ENCODE measurements at places on chromosomes 12 and 14.

GRCh38 chr14:103707329-103708263 lies 7.7 kb downstream of the XRCC3 start:
- no peak for DNase-seq

DNA sequence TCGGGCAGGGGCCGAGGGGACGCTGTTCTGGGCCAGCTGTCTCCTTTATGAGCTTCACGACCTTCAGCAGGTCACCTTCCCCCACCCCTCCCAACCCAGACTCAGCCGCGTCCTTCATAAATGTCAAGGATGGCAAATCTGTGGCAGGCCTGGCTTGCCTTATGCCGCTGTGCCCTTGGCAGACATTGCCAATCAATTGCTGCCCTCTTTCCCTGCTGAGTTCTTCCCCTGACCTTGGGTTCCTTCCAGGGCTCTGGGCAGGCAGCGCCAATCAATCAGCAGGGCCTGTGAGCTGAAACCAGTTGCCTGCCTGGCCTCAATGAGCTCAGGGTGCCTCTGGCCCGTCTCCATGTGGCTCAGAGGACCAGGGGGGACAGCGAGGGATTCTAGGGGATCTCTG lies 7.7 kb downstream of the FAM222A start:
- no peak for DNase-seq

GRCh38 chr12:42315108-42315507 lies 10.8 kb downstream of the ZCRB1 start:
- no peak for DNase-seq

DNA sequence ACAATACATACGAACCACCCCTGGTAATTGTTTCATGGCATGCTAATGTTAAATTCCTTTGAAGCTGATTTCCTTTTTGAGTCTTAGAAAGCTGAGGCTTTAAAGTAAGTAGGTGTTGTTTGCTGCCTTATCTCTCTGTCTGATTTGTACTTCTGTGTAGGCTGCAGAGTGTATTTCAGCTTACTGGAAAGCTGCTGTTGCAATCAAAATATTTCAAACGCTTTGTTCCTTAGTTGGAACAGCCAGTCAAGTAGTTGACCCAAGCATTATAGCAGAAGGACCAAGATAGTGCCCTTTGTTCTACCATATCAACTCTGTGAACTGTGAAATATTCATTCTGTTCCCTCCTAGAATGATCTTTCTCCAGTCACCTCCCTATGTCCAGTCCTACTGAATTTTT lies 3.1 kb downstream of the PKP2 start:
- no peak for DNase-seq

GRCh38 chr12:64655141-64655540 lies 44.8 kb downstream of the RASSF3 start:
- no peak for DNase-seq

GRCh38 chr12:122023339-122024131 lies 1.9 kb downstream of the BCL7A start:
- DNase-seq = no peak

- DNase-seq = no peak
Measured at GRCh38 chr14:30553311-30553989, 5.5 kb upstream of the G2E3 start.

DNA sequence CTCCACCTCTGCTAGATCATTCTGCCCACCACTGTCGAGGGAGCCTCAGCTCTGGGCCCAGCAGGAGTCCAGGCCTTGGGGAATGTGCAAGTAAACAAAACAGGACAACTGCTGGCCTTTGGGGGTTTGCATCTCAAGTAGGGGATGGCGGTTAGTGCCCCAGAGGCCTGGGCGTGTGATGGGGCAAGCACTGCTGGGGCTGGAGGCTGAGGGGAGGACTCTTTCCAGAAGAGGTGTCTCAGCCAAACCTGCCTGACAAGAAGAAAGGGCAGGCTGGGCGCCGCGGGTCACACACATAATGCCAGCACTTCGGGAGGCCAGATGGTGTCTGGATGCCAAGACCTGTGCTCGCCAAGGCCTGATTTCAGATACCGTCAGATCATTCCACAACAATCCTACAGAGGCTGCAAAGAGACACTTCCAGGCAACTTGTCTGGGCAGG lies 8.6 kb upstream of the ALDH2 start:
- DNase-seq = no peak

DNA sequence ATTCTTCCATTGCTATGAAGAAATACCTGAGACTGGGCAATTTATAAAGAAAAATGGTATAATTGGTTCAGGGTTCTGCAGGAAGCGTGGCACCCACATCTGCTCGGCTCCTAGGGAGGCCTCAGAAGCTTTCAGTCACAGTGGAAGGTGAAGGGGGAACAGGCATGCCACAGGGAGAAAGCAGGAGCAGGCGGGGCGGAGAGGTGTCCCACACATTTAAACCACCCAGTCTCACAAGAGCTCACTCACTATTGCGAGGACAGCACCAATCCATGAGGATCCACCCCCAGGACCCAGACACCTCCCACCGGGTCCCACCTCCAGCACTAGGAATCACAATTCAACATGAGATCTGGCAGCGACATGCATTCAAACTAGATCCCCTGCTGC lies 56.0 kb upstream of the C14orf180 start:
- no peak for DNase-seq

DNA sequence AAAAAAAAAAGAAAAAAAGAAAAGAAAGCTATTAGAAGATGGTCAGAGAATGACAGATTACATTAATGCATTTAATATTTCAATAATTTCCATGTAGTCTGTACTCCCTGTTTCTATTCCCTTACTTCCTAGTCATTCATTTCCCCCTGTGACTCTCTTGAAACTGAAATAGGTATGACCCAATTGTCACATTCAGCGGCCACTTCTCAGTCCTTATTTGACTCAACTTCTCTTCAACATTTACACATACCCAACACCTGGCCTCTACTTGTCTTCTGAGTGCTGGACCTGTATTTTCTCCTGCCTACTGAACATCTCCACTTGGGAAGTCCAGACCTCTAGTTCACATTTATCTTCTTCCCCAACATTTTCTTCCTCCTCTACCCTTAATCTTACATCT lies 7.2 kb downstream of the EEA1 start:
- DNase-seq = no peak

GRCh38 chr12:10341892-10342509 lies 34.3 kb downstream of the KLRD1 start:
- no peak for DNase-seq

- no peak for DNase-seq
Measured at GRCh38 chr12:19988459-19988873, 379.9 kb upstream of the PDE3A start.

GRCh38 chr14:91316761-91317160 lies 72.3 kb upstream of the GPR68 start:
- no peak for DNase-seq

- no peak for DNase-seq
Measured at GRCh38 chr12:1846421-1847405, 26.3 kb downstream of the LRTM2 start.

DNA sequence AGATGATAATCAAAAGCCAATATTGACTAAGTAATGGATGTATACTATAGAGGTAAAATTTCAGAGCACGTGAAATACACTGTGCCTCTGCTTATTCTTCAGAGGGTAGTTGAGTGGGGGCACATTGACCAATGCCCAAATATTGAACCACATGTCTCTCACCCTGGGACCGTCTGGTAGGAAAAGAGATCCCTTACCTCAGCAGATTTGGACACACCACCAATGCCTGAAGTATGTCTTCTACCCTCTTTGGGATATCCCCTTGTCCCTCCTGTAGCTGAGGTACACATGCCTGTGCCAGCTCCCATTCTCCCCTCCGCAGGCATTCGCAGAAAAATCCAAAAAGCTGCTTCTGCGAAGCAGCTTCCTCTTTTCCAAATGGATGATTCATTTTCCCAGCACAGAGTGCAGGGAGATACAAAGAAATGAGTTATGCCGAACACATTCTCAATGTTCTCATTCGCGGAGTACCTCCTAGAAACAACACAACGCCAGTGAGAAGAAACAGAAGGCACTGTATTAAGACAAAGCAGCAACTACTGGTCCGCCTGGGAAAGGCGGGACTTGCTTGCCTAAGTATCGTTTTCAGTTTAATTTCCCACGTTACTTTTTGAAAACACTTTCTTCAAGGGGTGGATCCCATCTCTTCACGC lies 691 bp downstream of the ZFYVE26 start:
- DNase-seq = no peak

GRCh38 chr12:87320724-87321123 lies 708.5 kb downstream of the C12orf50 start:
- DNase-seq = no peak

- no peak for DNase-seq
Measured at GRCh38 chr12:105676694-105677093, 346.2 kb downstream of the C12orf75 start.

Measured in GM18507 (cell line).